ENCODE measurements at places on chromosomes 3 and 15.

GRCh38 chr3:147417551-147418295 lies 8.6 kb downstream of the ZIC1 start:
- DNase-seq: no peak

DNA sequence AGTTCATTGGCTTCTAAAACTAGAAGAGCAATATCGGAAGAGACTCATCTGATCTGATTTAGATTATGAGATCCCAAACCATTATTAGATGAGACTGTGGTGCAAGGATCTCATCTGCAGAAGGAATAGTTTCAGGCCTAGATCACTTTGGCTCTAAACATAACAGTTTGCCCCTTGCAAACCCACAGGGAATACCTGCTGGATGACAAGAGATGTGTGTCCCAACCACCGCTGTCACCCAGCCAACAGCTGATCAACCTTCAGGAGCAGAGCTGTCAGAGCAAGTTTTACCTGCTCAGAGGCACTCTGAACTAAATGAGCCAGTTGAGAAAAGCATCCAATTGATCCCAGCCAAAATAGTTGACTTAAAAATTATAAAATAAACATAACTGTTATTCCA lies 64.0 kb upstream of the ST3GAL6 start:
- DNase-seq: no peak

GRCh38 chr15:100002086-100002620 lies 268.9 kb upstream of the LYSMD4 start:
- no peak for DNase-seq

- DNase-seq: peak; percentile 23
Observed at GRCh38 chr3:72720566-72720965, 127.7 kb downstream of the SHQ1 start.

DNA sequence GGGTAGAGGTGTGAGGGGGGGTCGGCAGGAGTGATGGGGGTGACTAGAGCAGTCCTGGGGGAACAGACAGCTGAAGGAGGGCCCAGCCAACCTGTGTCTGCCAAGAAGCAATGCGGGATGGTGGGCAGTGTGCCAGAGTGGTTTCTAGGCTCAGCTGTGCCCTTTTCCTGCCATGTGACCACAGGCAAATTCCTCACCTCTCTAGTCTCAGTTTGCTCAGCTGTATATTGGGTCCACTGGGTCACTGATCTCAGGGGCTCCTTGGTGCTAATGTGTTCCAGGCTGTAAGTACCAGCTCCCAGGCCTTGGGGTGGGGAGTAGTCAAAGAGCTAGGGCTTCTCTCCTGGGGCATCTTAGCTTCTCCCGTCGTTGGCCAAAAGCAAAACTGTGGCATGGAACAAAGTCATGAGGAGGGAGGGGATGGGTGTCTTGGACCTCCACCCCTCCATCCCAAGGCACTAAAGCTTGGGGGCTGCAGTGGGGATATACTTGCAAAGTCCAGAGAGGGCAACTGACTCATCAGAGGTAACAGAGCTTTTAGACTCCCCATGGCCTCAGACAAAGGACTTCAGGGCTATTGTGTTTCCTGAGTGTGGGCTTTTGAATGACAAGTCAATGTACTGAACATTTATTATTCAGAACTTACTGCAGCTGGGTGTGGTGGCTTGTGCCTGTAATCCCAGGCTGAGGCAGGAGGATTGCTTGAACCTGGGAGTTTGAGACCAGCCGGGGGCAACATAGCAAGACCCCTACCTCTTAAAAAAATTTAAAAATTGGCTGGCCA lies 20.9 kb downstream of the SMAD6 start:
- DNase-seq: no peak

DNA sequence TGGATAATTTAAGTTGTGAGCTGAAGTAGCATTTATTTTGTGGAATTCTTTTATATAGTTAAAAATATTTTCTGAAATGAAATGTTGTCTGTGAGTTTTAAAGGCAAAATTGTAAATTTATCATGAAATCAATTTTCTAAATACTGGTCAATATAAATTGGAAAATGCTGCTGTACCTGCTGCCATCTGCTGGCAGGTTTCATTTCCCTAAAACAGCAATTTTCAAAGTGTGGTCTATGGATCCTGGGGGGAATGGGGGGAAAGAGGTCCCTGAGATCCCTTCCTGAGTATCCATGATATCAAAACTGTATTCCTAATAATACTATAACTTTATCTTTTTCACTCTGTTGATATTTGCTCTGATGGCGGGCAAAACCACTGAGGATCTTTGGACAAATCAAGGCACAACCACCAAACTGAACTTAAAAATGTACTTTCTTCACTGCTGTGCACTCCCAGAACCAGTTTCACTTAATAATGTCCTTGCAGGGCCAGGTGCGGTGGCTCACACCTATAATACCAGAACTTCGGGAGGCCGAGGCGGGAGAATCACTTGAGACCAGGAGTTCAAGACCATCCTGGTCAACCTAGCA lies 17.2 kb upstream of the CCR4 start:
- no peak for DNase-seq

DNA sequence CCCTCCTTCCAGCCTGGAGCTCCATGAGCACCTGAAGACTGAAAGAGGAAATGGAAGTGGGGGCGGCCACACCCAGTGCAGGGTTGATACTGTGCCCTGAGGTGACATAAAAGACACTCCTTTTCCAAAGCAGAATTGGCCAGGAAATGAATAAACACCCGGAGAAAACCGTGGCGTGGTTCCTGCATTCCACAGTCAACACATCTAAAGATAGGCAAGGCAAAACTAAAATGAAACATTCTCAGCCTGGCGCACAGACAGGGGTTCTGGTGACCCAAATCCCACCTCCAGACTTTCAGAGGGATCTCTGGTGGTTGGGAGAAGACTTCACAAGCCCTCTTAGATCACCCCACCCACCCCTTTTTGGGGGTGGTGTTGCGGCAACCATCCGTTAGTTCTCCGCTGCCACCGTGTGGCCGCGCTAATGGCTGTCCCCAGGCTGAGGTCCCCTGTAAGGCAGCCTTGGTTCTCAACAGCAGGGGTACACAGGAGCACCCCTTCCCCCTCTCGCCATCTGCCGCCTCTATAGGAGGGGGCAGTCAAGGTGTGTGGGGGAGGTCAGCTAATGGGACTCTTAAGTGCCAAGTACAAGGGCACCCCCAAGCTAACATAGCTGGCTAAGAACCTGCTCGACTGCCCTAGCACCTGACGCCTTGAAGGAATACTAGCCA lies 2.5 kb upstream of the MST1R start:
- no peak for DNase-seq

Data from NCI-H187 treated with DMSO at 0.1 percent for 48 hours (cell line).